GOT3 (cell line): ENCODE measurements at places on chromosomes 7 and 10.

GRCh38 chr10:113496111-113497109 is 56.4 kb upstream of the HABP2 start:
- no peak for DNase-seq

DNA sequence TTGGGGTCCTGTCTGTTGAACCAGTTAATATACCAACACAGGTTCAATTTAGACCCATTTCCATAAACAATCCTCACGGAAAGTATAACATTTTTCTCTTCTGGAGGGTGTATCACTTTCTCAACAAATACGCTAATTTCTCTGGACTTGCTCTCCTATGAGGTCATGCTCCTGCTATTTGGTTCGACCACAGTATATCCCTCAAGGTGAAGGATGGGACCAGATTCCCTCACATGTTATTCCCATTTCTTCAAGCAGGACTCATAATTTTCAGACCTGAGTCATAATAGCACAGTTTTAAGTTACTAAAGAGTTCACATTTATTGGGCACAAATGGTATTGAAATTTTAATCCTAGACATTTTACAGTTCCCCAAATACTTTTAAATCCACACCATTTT is 57.2 kb downstream of the ADAM12 start:
- DNase-seq = no peak

- DNase-seq = no peak
These were observed 59.8 kb downstream of the STK32C start for GRCh38 chr10:132247943-132248342.

- DNase-seq = no peak
These were observed 579.9 kb downstream of the AUTS2 start for GRCh38 chr7:70178211-70178610.

GRCh38 chr7:21486511-21486910 is 56.3 kb upstream of the DNAH11 start:
- DNase-seq = no peak

GRCh38 chr10:51369903-51370302 is 295.6 kb downstream of the PRKG1 start:
- DNase-seq = no peak

- DNase-seq = no peak
These were observed 88.1 kb upstream of the FAM171A1 start for GRCh38 chr10:15459218-15459617.

DNA sequence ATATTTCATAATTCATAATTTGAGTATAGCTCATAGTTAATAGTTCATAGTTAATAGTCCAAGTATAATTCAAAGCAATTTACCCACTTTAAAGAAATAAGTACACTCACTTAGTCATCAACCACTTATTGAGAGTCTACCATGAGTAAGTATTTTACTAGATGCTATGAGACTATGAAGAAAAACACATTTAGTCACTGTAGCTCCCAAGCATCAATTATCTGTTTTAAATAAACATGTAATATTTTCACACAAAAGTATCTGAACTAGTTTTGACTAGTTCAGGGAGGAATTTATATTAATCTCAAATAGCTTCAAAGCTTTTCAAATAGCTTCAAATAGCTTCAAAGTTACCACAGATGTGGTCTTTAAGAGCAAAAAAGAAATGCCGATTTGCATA is 119.2 kb downstream of the ANK3 start:
- no peak for DNase-seq

DNA sequence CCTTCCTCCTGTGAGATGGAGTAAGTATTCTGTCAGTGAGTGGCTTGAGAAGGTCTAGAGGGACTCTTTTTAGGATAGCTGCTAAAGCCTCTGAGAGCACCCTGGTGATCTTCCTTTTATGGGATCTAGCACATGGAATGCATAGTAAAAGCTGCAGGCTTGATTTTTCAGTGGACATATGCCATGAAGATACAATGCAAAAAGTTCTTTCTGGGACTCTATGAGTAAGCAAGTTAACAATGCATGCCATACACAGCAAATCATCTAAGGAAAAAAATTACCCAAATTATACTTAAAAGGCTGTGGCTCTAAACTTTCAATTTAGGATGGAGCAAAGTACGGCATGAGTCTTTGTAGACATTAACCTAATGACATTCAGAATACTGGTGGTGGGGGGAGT is 154.5 kb downstream of the SGMS1 start:
- DNase-seq = no peak

DNA sequence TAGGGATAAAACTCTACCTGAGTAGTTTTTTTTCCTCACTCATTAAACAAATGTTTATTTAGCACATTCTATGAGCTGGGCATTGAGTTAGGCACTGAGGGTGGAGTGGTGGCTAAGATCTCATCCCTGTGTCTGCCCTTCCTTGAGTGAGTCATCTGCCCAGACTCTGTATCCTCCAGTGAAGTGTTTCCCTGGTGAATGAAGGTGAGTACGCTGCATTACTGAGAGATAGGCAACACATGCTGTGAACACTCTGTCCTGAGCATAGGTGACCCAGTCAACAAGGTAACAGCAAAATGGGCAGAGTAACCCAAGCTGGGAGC is 5.8 kb downstream of the PITX3 start:
- no peak for DNase-seq

GRCh38 chr10:110502072-110502845 is 4.6 kb downstream of the DUSP5 start:
- no peak for DNase-seq

GRCh38 chr7:33114976-33115375 is 5.8 kb upstream of the RP9 start:
- DNase-seq = no peak

GRCh38 chr10:85610381-85611092 is 756.1 kb downstream of the GRID1 start:
- DNase-seq = no peak

- peak; percentile 65 for DNase-seq
These were observed 109.4 kb upstream of the LANCL2 start for GRCh38 chr7:55255496-55256445.

DNA sequence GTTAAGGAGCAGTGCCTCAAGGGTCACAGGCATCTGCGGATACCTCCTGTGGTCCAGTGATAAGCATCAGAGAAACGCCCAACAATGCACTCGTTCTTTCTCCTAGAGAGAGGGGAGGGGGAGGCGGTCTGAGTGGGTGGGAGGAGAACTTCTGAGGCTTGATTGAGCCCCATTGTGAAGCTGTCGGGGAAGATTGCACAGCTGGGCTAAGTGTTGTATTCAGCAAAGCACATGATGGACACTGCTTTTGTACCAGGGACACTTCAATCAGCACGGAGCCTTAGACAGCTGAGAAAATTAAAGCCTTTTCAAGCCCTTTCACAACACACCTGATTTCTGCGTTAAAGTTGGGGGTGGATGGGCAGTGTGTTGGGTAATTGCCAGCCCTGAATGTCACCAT is 230.3 kb upstream of the GHITM start:
- DNase-seq = no peak

GRCh38 chr10:23096802-23097549 is 1.6 kb downstream of the MSRB2 start:
- DNase-seq = no peak

DNA sequence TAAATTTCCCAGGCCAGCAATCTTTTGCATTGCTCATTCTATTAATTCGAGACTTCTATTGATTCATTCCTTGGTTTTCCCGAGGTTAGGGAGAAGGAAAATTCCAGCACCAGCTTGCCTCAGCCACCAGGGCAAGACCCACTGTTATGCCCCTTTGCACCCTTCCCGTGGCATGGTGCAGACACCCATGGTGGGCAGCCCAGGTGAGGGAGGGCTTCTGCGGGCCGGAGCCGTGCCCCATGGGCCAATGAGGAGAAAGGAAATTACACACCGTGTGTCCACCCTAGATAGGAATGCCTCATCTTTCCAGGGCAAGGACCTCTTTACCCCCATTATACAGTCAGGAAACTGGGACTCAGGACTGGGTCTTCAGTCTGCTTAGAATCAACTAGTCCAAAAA is 4.5 kb upstream of the GRID1 start:
- no peak for DNase-seq

- no peak for DNase-seq
These were observed 94.2 kb downstream of the POLL start for GRCh38 chr10:101493782-101494281.

GRCh38 chr10:43225787-43226153 is 41.1 kb downstream of the RASGEF1A start:
- no peak for DNase-seq

DNA sequence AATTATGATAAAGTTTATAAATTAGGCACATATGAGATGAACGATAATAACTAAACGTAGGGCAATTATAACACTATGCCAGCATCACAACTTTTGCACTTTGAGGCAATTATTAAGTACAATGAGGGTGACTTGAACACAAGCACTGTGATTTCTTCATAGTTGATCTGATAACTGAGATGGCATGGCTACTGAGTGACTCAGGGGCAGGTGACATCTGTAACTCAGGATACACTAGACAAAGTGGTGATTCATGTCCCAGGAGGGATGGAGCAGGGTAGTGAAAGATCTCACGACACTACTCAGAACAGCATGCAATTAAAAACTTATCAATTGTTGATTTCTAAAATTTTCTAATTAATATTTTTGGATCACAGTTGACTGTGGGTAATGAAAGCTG is 98.3 kb upstream of the ARHGAP21 start:
- no peak for DNase-seq

DNA sequence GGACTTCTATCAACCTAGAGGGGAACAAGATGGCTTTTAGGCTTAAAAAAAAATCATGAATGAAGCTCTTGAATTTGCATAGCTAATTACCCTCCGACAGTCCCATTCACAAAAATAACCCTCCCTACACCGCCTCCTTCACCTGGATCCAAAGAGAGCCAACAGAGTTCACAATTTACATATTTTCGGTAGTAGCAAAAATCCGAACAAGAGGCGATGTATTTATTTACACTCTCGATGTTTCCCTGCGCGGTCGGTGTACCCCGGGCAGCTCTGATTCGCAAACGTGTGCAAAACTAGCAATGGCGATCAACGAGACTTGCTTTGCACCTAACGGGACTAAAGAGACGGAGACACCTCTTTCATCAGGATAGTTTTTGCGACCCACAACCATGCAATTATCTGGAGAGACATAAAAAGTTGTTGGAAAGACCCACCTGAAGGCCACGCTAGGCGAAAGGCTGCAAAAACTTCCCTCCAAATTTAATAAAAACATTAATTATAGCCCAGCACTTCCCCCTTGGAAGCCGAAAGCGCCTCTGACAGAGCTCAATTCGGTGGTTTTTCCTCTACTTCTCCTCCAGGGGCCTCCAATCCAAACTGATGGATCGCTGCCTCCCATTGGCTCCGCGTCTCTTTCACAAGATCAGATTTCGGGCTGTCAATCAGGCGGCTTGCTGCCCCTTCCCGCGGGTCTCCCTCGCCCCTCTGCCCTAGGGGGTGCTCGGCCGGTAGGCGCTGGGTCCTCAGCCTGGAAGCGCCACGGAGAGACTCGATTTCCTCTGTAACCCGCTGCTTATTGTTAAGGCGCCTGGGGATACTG is at the start of gene ETV1:
ETV1 (minus strand) TSS at position 541 of the 823 bp plus-strand sequence. CDS start 614 bp downstream, outside the sequence.
- DNase-seq = peak; percentile 18

GRCh38 chr10:69425511-69426298 is 9.0 kb upstream of the TACR2 start:
- no peak for DNase-seq

DNA sequence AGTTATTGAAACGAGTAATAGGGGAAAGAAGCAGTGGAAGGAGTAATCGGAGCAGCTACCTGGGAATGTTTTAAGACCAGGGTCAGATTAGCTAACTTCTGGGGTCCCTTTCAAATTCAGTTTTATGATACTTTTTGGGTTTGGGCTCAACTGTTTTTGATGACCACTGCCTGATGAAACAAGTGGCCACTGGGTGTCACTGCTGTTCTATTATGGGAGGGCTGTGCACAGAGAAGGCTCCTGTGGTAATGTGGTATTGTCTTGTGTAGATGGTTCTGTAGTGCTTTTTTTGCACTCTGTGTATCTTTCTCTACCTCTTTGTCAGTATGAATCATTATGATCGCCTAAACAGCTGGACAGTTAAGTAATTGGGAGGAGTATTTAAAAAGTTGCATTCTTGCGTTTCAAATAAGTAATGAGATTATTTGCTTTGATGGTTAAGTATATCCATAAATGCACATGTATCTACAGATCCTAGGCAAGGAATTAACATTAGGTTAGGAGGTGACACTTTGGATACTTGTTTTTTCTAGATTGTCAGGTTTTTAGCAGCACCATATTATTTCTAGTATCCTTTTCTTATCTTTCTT is 128.4 kb downstream of the ABCA13 start:
- no peak for DNase-seq

DNA sequence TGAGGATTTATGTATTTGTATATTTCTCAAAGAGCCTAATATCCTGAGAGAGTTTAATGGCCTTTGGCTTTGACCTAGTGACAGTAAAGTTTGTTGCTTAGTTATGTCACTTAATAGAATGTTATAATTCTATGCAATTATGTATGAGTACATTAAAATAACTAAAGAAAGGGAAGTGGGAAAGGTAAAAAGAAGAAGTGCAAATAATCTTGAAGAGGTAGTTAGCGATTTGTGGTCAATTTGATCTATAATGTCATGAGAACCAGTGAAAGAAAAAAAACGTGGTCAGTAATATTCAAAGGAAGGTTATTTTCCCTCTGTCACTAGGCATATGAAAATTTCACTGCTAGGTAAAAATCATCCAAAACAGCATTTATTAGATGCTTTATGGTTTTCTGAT is 143.4 kb upstream of the LSM8 start:
- DNase-seq = no peak

- no peak for DNase-seq
These were observed 203.9 kb upstream of the PLPP4 start for GRCh38 chr10:120253131-120253530.

GRCh38 chr7:83947260-83947659 is 247.3 kb downstream of the SEMA3A start:
- no peak for DNase-seq

DNA sequence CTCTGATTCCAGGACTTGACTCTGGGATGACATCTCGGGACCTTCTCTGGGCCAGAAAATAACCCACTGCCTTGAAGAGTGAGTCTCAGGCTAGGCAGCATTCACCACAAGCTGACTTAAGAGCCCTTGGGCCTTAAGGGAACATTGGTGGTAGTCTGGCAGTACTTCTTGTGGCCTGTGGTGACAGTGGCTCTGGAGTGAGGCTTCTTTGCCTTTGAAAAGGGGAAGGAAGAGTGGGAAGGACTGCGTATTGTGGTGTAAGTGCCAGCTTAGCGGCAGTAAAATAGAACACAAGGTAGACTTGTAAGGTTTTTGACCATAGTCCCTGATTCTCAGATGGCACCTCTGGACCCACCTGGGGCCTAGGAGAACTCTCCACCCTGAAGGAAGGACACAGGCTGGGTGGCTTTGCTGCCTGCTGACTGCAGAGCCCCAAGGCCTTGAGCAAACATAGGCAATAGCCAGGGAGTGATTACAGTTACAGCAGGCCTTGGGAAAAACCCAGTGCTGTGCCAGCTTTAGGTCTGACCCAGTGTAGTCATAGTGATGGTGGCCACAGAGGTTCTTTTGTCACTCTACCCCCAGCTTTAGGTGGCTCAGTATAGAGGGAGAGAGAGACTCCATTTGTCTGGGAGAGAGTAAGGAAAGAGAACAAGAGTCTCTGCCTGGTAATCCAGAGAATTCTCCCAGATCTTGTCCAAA is 483.9 kb downstream of the SH2D4B start:
- DNase-seq = no peak
